ENCODE measurements at places on chromosomes 6 and 20.

- no peak for DNase-seq
These were observed 68.1 kb downstream of the GJA1 start for GRCh38 chr6:121503589-121503991.

DNA sequence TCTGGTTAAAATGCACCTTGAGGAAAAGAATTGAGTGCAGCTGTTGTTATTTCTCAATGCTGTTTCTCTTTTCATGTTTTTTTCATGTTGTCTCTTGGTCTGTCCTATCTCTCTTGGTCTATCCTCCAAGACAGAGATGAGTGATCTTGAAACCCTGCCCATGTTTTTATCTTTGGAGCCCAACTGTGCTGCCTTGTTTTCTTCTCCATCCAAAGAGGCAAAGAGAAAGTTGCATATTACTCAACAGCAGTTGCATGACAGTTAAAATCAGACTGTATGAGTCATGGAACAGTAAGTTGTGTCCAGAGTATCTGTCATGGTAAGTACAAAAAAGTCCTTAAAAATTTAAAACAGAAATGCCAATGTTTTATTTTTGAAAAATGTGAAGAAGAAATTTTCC is 26.2 kb downstream of the BCAS1 start:
- DNase-seq: no peak

DNA sequence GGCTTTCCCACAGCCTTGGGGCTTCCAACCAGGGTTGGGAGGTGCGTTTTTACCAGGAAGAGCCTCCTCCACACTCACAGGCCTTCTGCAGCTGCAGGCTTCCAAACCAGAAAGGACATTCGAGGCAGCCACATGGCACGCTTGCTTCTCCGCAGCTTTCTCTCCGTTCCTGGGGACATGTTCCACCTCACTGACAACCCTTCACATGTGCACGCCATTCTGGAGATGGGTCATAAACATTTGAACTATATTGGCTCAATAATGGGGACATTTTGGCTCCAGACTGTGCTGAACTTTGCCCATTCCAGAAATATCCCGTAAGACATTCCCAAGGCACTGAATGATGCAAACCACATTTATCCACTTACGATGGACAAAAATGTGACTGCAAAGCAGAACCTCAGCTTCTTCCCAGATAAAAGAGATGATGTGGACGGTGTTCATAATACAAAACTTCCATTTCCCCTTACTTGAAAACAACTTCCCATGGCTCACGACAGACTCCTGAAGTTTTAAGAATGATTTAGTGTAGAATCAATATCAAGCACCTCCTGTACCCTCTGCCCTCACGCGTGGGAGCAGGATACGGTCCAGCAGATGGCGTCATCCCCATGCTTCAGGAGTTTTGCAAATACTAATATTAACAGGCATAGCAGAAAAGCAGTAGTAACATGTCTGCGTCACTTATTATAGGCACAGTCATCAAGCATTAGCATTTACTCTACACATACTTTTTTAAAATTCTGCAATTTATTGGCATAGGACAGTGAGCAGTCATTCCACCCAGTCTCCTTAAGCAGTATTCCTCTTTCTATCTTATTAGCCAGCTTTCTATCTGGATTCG is 25.4 kb upstream of the FOXF2 start:
- DNase-seq: no peak

DNA sequence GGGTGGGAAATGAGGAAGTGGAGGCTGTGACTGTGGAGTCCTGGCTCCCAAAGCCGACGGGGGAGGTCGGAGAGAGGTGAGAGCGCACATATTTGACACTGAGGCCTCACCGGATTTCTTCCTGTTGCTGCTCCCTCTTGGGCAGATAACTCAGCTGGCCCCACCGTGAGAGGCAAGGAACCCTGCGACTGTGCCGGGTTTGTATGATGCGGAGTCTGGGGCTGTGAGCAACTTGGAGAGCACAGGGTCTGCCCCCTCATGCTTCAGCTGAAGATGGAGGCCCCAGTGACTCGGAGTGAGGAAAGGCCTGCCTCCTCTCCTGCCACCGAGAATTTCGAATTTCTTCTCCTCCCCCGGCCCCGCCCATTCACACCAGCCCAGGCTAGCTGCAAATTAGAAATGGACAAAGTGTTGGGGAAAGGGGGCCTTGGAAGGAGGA is 160.6 kb downstream of the GRM4 start:
- no peak for DNase-seq

DNA sequence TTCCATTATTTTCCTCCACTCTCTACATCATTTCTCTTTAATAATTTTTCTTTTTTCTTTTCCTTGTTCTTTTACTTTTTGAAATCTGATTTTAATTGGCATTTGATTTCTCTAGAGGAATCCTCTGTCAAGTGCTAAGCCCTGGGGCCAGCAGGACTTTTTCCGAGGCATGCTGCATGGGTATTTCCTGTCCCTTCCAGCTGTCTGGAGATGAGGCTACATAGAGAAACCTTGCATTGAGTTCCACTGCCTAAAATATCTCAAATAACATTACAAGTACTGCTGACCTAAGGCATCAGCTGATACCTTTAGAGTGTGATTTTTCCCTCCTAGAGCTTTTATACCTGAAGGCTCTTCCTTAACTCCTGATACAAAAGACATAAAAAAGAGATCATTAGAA is 6.2 kb downstream of the RNF217 start:
- no peak for DNase-seq

DNA sequence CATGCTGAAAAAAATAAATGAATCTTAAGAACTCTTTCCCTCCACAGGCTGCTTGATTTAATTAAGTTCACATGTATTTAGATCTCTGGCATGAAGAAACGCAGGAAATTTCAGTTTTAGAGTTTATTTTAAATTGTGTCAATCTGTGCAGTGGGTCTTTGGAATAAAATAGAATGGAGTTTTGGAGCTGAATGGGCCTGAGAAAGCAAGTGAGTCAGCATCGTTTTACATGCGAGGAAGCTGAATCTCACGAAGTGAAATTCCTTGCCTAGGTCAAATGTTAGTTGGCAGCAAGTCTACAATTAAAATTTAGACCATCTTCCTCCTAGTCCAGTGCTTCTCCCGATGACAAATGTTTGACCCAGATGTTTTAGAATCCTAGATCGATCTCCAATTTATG is 22.4 kb downstream of the MAP7 start:
- DNase-seq: no peak

DNA sequence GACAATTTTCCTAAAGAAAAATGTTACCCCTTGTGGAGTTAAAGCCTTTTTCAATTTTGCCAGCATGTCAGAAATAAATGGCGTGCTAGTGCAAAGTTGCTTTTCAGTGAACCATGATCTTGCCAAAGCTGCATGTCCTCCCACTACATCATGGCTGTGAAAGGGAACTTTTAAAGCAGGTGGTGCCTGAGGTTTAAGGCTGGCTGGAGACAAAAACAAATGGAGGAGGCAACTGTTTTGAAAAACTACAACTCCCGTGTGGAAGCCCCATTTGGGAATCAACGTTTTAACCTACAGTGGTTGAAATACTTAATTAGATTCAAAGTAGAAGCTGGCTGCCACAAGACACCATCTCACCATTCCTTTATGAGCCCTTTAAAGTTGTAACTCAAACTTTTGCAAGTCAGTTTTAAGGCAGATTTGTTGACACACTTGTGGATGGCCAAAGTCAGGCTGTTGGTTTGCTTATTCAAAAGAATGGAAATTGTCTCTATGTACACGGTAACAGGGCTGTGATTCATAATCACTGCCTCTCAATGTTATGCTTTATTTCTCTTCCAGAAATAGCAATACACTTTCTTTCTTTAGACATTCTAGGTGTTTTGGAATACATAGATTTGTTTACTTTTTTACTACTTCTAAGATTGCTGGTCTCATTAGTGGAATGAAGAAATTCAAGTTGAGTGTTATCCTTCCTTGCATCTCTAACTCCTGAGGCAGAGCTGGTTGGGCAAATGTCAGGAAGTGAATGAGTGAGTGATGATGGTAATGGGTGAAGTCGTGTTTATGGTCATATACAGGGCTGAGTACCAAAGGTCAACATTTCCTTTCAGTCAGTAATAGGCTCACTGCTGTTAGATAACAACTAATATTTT is 196.4 kb upstream of the GMDS start:
- DNase-seq: no peak

DNA sequence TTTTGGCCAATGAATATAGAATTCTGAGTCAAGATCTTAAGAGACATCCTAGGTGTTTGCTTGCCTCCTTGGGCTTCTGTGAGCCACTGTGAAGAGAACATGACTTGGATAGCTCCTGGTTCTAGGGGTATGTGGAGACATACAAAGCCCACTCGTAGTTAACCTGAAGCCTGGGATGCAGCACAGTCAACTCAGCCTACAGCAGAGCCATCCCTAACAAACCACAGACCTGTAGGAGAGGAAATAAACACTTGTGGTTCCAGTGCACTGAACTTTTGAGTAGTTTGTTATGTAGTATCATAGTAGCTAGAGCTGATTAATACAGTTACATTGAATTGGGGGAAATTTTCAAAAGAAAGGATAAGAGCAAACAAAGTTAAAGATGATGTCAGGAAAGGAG is 474.4 kb upstream of the HSF2 start:
- DNase-seq: no peak

- DNase-seq: no peak
These were observed 122.2 kb downstream of the ANKRD60 start for GRCh38 chr20:58106143-58106750.

DNA sequence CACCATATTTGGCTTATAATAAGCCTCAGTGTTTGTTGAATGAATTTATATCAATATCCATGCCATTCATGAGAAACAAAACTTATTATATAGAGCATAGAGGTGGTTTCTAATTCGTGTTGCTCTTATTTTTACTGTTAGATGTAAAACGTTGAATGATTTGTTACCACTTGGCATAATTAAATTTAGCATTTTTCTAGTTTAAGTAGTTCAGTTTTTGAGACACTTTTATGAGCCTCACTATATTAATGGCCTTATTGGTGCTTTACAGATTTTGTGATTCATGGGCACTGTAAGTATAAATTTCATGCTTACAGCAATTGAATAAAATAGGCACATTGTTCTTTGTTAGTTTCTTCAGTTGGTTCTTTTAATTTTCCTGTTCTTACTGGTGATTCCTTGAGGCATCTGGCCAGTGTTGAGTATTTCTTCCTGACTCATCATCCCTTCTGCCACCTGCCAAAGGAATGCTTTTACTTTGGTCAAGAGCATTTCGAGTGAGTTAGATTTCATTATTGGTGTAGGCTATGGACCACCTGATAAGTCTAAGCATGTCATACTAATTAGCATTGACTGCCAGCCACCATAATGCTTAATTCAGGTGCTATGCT is 34.8 kb downstream of the CDKAL1 start:
- no peak for DNase-seq

DNA sequence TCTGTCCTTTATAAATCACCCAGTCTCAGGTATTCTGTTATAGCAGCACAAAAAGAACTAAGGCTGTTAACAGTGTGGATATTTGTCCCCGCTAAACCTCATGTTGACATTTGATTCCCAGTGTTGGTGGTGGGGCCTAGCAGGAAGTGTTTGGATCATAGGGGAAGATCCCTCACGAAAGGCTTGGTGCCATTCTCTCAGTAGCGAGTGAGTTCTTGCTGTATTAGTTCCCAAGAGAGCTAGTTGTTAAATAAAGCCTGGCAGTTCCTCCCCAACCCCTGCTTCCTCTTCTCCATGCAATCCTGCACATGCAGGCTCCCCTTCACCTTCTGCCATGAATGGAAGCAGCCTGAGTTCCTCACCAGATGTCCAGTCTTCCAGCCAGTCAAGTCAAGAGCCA is 29.8 kb upstream of the ERVFRD-1 start:
- no peak for DNase-seq

DNA sequence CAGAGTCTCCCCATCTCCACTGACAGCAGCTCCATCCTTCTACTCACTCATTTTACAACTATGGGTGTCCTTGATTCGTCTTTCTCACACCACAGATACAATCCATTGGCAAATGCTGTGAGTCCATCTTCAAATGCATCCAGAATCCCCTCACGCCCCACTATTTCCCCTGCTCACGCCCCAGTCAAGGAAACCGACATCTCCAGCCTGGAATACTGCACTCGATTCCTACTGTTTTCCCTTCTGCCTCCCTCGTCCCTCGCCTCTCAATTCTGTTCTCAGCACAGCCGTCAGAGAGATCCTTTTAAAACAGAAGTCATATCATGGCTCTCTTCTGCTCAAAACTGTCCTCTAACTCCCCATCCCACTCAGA is 4.7 kb downstream of the HLA-B start:
- no peak for DNase-seq

DNA sequence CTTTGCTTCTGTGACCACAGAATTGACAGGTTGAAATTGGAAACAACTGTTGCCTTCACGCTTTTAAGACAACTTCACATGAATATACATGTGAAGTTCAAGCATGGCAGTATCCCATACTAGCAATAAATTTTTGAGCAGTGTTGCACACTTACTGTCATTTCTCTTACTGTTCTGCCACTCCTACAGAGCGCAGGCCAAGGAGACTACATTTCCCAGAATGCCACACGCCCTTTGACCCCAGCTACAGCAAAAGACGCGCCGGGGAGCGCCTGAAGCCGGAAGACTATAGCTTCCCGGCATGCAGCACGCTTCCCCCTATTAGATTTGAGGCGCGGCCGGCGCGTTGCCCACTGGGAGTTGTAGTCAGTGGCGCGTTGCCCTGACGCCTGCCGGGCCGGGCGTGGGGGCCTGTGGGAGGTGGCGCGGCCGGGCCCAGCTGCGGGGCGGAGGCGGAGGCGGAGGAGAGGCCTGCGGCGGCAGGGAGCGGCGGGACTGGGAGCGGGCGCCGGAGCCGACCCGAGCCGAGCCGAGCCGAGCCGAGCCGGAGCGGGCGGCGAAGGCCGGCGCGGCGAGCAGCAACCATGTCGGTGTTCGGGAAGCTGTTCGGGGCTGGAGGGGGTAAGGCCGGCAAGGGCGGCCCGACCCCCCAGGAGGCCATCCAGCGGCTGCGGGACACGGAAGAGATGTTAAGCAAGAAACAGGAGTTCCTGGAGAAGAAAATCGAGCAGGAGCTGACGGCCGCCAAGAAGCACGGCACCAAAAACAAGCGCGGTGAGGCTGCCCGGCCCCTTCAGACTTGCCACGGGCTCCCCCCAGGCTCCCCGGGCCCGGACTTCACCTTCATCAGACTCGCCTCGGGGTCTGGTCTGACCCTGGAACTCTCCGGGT is at the start of gene CHMP4B:
TSS of gene CHMP4B (plus strand) at position 464 of the 891 bp plus-strand sequence. CDS start at position 585, 121 bp downstream.
- peak; percentile 95 for DNase-seq

GRCh38 chr6:105476978-105477377 is 74.1 kb upstream of the PREP start:
- no peak for DNase-seq

DNA sequence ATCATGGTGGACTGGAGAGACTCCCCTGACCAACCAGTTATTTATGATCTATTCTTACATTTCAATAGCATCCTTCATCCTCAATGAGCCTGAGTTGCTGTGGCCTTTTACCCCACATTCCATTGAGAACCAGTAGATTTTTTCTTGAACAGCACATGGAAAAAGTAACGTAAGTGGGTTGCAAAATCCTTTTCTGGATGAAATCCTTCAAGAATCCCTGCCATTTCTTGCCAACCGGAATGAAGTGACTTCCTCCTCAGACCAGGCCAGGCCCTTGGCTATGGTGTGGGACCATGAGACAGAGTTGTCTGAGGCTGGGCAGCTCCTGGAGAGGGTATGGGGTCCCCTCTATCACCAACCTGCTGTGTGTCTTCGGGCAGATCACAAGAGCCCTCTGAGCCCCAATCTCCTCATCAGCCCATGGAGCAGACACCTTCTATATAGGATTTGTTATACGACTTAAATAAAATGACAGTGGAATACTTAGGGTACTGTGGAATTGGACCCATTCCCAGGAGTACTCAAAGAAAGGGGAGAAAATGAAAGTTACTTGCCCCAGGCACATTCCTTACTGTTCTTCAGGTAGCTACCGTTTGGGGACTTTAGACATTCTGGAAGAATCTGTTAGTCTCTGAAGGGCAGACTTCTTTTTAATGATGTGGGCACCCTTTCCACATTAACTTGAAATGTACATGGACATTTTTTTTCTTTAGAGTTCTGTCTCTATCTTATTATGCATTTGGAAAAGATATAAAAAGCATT is 10.9 kb downstream of the EYA2 start:
- no peak for DNase-seq
